Stimulated activated CD4-positive, alpha-beta T cell treated with anti-CD3 and anti-CD28 coated beads, Interleukin-1b, Interleukin-23, amount 100 ng/mL, for 24 hours (primary cell): ENCODE measurements at places on chromosomes 4 and X.
A peak's percentile ranks its signal among the peaks of the same experiment; 100 is the strongest.

GRCh38 chrX:102849396-102849795, 87.7 kb upstream of the RAB40AL start:
- DNase-seq, result no peak

GRCh38 chr4:150765216-150765615, 183.3 kb downstream of the MAB21L2 start:
- no peak for DNase-seq

GRCh38 chr4:55363691-55364351, 17.8 kb downstream of the SRD5A3 start:
- no peak for DNase-seq

- no peak for DNase-seq
Observed at GRCh38 chr4:185685804-185686203, 126.2 kb downstream of the SORBS2 start.

DNA sequence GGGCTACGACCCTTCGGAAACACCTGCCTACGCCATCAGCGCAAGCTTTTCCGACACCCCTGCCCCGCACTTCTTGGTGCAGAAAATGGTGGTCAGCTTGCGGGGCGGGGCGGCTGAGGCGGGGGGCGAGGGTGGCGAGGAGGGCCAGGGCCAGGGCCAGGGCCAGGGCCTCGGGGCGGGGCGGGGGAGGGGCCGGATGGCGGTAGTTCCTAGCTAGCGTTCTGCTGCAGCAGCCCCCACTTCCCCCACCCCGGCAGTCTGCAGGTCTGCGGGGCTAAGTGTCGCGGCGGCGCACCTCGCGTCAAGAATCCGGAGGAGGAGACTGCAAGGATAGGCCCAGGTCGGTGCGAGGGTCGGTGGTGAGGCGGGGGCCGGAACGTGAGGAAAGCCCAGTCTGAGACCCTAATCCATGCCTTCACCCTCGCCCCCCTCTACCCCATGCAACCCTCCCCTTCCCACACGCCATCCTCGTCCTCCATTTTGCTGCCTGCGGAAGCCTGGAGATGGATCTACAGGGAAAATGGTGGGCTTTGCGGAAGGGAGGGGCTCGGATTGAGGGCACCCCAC, 600 bp downstream of the BEX4 start:
- peak; percentile 5 for DNase-seq

- DNase-seq, result no peak
Observed at GRCh38 chr4:67922697-67923096, 38.9 kb upstream of the TMPRSS11D start.

DNA sequence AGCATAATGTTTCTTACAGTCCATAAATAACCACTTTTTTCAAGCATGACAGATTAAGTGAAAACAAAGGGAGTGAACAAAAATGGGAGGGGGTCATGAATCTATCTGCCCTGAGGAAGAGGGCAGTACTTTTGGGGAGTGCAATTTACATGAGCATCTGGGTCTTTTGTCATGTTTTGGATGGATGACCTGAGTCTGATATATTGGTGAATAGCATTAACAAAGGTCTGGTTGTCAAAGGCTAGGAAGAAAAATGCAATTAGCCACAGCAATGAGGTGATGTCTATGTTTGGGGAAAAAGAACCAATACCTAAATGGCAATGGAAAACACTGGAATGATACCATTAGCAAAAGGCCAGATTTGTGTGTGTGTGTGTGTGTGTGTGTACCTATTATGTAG, 15.1 kb upstream of the MAD2L1 start:
- no peak for DNase-seq

- no peak for DNase-seq
Observed at GRCh38 chr4:142706381-142706780, 139.7 kb downstream of the INPP4B start.

GRCh38 chr4:94806376-94806775, 48.6 kb downstream of the BMPR1B start:
- DNase-seq, result no peak

GRCh38 chrX:136731207-136731782, 49.4 kb downstream of the ARHGEF6 start:
- no peak for DNase-seq

GRCh38 chr4:99165978-99166377, 21.9 kb upstream of the ADH4 start:
- no peak for DNase-seq

DNA sequence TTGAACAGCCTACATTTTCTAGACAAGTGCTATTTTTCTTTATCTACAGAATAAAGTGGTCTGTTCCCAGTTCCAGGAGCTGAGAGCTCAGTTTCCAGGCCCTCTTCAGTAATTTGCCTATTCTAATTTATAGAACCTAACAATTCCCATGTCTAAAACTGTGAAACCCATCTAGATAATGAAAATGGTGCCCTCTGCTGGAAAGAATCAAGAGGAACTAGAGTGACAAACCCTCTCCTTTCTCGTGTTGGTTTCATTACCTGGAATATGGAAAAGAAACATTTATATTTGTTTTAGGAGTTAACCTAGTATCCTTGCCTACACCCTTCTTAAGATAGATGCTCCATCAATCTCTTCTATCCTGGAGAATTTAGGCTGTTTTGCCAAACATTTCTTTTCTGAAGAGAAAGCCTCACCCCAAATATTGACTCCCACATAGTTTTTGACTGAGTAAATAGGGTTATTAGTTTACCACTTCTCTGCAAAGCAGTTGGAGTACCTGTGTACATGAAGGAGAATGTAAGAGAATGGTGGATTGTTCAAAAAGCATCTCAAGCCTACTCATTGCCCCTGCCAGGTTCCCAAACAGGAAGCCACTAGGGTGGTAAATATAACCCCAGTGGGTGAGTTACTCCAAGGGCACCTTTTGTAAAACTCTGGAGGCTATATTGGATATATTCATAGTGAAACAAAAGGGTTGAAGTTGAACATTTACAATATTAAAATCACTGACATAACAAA, 121.6 kb downstream of the RASL11B start:
- DNase-seq, result no peak

GRCh38 chrX:10190367-10190766, 33.6 kb downstream of the CLCN4 start:
- no peak for DNase-seq

GRCh38 chr4:3668825-3669552, 97.2 kb upstream of the ADRA2C start:
- DNase-seq, result no peak

- DNase-seq, result no peak
Observed at GRCh38 chr4:87180767-87181166, 39.7 kb downstream of the KLHL8 start.

DNA sequence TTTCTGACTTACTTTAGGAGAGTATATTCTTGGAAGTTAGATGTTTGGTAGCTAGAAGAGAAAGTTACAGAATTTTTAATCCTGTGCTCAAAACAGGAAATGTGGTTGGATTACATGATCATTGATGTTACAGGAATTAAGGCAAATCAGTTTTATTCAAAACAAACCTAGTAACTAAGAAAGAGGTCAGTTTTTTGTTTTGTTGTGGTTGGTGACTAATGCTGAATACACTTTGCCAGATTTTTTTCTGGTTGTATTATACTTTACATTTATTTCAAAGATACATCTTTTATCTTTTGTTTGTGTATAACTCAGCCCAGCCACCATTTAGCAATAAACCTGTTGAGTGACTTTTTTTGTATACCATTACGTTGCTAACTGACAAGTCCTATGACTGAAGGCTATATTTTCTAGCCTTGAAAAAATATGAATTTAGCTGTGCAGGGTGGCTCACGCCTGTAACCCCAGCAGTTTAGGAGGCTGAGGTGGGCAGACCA, 116.7 kb downstream of the KLHL8 start:
- DNase-seq, result no peak

- no peak for DNase-seq
Observed at GRCh38 chr4:11470438-11471045, 41.8 kb upstream of the HS3ST1 start.
